ENCODE measurements at places on chromosomes 11 and 22.

GRCh38 chr11:117458275-117459122 lies 130.8 kb downstream of the CEP164 start:
- DNase-seq = peak; percentile 21

DNA sequence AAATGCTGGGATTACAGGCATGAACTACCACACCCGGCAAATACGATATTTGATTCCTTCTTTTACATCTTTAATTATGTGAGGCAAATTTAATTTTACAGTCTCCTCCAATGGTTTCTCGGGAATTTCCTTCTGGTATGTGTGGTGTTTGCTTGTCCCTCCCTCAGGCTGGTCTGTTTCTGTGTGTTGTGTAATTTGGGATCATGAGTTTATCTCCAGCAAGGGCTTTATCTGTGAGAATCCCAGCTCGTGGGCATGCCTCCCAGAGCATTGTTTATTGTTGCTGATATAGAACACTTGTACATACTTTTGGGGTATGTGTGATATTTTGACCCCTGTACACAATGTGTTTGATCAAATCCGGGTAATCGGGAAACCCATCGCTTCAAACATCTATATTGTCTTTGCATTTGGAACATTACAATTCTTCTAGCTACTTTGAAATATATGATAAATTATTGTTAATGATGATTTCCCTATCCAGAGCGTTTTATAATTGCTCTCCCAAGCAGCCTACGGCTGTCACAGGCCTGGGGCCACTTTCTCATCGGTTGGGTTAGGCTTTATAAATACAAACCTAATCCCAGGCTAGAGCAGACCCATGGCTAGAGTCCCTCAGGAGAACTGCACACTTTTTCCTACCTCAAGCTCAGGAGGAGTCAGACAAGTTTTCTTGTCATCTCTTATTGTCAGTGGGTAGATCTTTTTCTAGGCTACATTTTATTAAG lies 15.0 kb upstream of the PRR5 start:
- no peak for DNase-seq

DNA sequence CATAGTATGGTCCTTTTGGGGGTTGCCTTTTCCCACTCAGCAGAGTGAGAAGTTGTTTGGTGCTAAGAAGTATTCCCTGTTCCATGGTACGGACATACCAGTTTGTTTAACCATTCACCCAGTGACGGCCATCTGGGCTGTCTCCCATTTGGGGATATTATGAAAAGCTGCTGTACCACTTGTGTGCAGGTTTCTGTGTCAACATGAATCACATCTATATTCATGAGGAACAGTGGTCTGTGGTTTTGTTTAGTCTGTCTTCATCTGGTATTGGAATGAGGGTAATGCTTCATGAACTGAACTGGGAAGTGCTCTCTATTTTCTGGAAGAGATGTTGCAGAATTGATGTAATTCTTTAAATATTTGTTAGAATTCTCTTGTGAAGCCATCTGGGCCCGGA lies 89.5 kb downstream of the TRMU start:
- no peak for DNase-seq

DNA sequence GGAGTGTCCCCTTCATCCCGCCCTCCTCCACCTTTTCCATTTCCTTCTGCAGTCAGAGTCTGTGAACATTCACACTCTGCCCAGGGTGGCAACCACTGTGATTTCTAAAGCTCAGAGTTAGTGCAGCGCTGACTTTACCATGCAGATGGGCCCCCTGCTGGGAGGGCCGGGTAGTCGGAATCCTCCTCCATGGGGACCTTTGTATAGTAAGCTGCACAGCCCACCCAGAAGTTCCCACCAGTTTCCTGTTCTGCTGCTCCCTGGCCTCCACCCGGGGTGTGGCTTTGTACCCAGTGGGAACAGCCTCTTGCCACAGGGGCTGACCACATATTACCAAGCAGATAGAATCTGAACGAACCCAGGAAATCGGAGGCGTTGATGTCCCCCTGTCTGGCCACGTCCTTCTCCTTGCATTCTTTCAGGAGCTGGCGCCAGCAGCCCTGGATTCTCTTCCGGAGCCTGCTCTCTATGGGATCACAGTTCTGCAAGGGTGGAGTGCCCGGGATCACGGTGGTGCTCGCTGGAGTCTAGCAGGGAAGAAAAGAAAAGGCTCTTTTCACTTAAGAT lies 125.3 kb downstream of the MPPED1 start:
- DNase-seq = no peak

DNA sequence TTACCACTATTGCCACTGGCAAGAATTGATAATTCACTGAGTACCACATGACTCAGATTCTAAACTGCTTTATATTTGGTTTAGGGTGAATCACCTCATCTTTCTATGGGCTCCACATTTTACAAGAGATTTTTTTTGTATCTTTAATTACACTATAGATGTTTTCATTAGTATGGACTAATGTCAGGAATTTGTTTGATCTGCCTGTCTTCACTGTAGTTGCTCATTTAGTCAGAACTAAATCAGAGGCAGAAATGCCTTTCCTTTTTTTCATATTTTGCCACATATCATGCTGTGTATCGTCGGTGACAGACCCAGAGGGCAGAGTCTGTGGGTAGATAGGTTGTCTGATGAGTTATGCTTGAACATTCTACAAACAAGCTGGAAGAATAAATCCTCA lies 524.1 kb downstream of the METTL15 start:
- no peak for DNase-seq

- DNase-seq = no peak
Measured at GRCh38 chr11:96154802-96155520, 188.0 kb downstream of the MAML2 start.

GRCh38 chr22:39923696-39924095 lies 22.8 kb downstream of the GRAP2 start:
- no peak for DNase-seq

GRCh38 chr11:69563946-69564775 lies 76.8 kb upstream of the CCND1 start:
- no peak for DNase-seq

DNA sequence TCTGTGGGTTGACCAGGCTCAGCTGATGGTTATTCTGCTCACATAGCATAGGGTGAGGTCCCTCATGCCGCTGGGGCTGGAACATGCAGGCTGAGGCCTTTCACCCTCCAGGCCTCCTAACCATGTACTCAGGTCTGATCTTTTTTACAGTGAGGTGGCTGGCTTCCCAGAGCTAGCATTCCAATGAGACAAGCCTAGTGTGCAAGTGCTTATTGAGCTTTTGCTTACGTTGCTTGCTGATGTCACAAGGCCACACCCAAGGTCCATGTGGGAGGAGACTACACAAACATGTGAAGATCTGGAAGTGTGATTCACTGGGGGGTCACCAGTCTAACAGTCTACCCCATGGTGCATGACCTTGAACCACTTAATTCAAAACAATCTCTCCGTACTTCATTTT lies 33.9 kb downstream of the ISX start:
- DNase-seq = no peak

GRCh38 chr11:1523779-1524178 lies 37.2 kb upstream of the MOB2 start:
- DNase-seq = no peak

DNA sequence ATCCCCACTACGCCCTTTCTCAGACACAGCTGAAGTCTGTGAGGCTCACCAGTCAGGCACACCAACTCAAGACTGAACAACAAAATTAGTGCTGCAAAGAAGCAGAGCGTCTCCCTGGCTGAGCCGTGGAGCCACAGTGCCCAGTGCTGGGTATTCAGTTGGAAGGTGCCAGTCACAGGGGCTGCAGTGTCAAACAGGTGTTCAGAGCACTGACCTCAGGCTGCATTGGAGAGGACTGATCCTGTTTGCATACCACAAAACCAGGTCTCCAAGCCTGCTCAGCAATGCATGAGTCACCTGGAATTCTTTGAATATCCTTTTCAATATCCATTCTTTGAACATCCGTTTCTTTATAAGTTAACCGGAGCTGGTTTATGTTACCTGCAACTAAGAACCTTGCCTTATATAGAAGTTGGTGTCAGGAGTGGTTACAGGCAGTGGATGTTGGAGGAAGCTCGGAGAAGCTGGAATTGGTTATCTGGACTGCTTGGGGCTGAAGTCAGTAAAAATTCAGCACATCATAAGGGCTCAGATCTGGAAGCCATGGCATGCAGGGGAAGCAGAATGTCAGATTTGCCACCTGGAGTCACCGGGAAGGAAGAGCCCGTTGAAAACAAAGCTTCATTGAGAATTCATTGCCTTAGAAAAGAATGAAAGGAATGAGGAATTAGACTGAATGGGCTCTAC lies 30.3 kb downstream of the PDGFB start:
- no peak for DNase-seq

DNA sequence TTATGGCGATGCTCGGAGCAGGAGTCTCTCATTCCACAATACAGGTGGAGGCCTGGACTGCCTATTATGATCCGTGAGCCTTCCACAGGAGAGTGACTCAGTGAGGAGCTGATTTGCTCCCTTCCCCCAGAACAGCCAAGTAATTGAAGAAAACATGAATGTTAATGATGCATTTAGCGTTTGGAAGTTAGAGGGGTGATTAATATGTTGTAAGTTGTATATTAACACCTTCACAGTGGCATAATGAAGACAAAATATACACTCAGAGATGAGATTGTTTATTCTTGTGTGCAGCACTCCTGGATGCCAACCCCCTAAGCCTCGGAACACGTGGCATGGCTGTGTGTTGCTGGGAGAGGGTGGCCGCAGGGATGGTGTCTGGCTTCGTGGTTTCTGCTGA lies 98.6 kb downstream of the GRIK4 start:
- no peak for DNase-seq

DNA sequence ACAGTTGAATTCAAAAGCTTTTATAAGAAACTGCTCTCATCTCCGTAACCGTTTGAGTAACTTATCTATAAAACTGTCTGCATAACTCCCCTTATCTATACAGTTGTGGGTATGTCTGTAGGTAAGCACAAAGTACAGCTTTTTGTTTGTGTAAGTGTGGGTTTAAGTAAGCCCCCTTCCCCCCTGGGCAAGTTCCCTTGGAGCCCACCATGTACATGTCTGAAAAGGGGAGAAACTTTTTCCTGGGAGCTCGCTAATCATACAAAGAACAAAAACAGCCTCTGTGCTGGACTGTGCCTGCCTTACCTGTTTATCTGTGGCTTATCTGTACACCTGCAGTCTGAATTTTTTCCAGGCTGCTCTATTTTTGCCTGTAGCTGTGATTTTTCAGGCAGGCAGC lies 36.3 kb upstream of the TMEM45B start:
- no peak for DNase-seq

GRCh38 chr11:13966013-13966412 lies 3.5 kb downstream of the SPON1 start:
- no peak for DNase-seq

DNA sequence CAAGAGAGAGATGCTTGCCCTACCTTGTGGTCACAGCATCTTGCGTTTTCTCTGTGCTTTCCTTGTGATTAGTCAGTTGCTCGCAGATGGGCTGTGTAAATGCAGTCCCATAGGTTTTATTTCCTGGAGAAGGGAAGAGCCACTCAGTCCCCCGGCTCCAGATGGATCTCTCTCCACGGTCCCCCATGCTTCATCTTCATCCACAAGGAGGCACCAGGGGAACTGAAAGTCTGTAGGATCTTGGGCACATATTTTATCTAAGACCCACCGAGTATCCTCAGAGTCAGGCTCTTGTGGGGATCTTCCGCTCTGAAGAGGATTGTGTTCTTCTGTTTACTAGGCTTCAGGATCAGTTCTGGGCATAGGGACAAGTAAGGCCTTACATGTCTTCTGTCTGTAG lies 66.8 kb upstream of the E2F8 start:
- no peak for DNase-seq

DNA sequence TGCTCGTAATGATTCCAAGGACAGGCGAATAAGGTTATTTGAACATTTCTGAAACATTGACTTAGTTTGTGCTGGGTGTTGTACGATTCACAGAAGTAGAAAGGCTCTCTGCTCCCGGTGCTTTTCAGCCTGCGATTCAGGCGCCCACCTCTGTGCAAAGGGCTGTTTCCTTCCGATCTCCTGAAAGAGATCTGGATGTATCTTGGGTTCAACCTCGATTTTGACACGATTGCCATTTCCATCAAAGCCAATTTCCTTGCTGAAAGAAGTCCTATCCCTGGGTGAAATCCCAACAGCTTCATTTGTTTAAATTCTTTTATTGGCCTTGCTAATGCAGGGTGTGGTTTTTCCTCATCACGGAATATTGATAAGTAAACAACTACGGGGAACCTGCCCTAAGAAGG lies 1.1 kb upstream of the ZC3H12C start:
- no peak for DNase-seq

DNA sequence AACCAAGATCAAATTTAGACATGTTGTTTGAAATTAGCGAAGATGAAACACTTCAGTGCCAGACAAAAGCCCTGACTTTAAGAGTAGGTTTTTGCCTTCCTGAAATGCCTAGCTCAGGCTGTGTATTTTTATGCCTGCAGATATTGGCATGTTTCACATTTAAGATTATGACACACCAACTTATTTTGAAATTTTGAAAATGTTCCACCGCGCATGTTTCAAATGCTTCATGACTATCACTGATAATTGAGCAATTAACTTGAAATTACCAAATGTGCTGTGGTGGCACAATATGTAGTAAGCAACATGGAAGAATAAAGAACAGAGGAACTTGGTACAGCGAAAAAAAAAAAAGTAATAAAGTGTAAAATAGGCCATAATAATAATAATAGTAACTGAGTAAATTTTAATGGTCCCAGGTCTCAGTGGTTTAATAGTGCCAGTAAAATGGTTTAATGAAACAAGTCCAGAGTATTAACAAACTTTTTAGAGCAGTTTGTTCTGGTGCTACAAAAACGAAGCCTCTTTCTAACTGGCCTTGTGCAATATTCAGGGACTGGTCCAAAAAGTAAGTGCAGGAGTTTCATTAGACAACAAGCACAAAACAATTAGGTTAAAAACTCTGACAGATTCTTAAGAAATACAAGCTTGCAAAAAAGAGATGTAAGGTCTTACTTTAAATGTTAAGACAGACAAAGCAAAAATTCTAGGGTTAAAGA lies 112.5 kb upstream of the SOX6 start:
- DNase-seq = no peak

DNA sequence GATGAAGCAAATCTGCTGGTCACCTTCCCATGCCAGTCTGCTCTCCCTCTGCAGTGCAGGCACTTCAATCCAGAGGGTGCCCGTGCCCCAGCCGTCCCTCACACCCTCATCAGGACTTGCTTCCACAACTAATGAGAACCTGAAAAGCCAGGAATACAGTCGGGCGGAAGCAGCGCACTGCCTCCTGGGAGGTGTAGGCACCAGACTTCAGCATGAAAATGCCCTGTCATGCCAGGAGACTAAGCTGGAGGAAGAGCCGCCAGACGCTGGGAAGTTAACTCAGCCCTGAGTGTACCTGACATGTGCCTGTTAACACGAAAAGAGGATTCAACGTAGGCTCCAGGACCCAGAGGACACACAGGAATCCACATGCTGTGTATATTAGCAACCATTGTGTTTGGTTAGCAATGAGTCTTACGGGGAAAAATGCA lies 40.1 kb upstream of the FLI1 start:
- DNase-seq = no peak

DNA sequence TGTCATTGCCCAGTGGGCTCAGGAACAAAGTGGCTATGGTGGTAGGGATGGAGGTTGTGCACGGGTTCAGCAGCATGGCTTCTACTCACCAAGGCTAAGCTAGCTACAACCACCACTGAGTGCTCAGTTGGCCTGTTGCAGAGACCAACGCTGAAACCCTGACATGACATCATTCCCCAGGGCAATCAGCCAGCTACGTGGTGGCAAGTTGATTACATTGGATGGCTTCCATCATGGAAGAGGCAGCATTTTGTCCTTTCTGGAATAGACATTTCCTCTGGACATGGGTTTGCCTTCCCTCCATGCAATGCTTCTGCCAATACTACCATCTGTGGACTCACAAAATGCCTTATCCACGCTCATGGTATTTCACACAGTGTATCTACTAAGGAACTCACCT lies 634.3 kb downstream of the OPCML start:
- DNase-seq = no peak

All from stimulated activated CD8-positive, alpha-beta memory T cell treated with anti-CD3 and anti-CD28 coated beads, Interleukin-2, amount 100 ng/mL, for 48 hours (primary cell).